ENCODE measurements at places on chromosomes 2 and 18.
A peak's percentile ranks its signal among the peaks of the same experiment; 100 is the strongest.

- no peak for DNase-seq
Measured at GRCh38 chr2:240327566-240327965, 107.9 kb upstream of the GPC1 start.

GRCh38 chr2:241750076-241750840 is 15.8 kb downstream of the D2HGDH start:
- DNase-seq, result no peak

DNA sequence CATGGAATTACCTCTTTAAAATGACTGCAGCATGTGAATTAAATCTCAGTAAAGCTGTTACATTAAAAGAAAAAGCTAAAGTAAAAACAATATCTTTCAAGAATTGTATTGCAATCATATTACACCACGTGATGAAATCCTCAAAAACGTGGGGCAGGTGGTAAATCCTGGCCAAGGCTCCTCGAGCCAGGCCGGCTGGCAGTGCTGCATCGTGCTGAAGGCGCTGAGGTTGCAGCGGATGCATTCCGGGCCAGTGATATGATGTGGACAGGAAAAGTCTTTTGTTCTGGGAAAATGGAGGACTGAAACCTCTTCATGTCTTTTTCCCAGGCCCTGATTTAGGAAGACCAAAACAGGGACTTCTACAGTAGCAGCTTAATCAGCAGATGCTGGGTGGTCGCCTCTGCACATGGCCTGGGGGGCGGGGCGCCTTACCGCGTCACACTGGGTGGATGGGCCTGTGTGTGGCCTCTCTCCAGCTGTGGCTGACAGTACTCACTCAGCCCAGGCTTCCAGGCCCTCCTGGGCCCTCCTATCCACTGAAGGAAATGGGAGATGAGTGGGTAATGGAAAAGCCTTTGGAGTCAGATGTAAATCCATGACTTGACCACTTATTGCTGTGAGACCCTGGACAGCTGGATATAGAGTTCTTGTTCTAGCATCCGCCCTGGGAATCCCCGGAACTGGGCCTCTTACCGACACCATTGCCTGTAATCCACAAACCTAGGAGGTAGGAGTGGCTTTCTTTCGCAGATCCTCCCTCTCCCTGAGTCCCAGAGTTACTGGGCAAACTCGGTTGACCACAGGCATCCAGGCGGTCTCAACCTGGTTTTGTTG is 45.1 kb downstream of the PROC start:
- DNase-seq, result no peak

DNA sequence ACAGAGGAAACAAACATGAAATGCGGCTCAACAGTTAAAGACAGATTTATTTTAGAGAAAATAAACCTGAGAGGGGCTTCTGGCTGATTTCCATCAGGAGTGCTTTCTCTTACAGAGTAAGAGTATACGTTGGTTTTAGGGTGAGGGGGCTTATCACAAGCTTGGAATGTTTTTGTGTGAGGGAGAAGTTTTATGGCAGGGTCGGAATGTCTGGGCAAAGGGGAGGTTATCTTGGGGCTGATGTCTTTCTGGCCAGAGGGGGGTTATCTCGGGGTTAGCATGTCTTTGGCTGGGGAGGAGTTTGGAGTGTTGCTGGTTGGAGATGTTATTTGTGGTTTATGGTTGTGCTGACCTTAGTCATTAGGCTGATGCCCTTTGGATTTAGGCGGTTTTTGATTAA is 22.1 kb downstream of the PTRHD1 start:
- no peak for DNase-seq

DNA sequence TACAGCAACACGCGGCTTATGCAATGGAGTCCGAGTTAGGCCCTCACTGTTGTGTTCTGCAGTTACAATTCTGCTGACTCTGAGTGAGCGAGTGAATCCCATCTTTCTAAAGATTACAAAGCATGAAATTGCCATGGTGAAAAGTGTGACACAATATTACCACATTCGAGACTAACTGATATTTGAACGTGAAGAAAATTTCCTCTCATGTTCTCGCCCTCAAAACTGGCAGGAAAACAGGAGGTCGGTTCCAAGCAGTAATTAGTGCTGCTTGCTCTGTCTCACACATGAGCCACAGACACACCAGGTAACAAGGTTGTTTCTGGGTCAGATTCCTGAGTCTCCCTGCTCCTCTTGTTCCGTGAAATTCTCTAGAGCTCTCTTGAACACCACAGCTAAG is 93.7 kb upstream of the RIOK3 start:
- DNase-seq, result no peak

DNA sequence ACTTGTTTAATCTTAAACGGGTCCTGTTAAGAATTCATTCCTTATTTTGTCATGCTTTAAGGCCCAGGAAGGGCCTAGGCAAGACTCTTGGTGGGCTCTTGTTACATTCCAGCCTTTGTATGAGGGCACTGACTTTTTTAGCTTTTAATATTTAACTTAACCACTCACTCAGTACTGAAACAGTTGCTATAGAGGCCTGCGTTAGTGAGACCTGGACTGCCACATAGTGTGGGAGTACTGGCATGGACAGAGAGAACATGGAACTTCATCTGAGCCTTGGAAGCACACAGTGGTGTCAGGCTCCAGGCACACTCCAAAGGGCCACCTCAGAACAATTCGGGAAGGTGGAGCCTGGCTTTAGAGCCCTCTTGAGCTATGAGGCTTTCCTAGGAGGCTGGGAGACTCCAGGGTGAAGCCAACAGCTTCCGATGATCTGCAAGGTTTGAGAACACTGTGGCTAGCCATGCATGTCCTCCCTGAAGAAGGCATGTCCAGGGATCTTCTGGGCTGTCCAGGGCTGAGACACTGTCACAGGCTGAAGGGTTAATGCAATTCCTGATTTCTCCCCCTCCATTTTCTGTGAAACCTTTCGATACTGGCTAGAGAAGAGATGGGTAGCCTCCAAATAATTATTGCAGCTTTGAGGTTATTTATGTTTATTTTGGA is 155.4 kb upstream of the ACAA2 start:
- DNase-seq, result no peak

- no peak for DNase-seq
Measured at GRCh38 chr2:160555420-160556071, 61.9 kb upstream of the RBMS1 start.

DNA sequence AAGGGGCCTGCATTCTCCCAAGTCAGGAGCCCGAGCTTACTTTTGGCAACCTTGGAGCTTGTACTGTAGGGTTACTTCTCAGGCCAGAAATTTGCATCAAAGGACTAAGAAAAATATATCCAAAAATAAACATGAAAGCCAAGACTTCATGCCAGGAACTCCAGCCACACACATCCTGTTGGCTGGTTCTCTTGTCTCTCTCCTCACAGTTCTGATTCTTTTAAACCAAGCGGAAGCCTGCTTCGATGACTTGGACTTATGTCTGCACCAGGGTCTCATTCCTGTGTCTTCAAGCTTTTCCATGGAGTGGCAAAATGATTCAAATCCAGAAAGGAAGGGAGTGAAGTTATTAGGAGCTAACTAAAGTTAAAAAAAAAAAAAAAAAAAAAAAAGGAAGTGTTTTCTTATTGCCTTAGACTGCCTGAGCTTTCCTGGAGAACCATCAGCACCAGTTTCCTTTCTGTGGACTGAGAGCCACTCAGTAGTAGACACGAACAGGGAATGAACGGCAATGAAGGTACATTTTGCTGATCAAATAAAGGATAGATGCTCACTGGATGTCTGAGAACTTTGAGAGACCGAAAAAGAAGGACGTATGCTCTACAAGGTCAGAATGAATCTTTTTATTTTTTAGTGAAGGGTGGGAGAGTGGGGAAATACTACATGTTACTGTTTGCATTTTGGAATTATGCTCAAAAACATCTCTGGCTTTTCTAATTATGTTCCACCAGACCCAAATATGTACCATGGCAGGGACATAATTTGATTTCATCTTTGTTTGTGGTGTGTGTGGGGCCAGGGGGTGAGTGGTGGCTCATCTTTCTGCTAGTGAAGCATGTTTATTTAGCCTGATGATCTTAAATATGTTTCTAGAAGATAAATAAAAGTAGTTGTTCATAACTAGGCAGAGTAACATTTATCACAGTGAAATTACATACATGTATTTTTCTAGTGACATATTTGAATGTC is 86.0 kb downstream of the RAPGEF4 start:
- no peak for DNase-seq

GRCh38 chr18:63137999-63138435 is 181.6 kb downstream of the BCL2 start:
- peak; percentile 65 for DNase-seq

GRCh38 chr18:79939096-79939495 is 12.4 kb downstream of the SLC66A2 start:
- no peak for DNase-seq

DNA sequence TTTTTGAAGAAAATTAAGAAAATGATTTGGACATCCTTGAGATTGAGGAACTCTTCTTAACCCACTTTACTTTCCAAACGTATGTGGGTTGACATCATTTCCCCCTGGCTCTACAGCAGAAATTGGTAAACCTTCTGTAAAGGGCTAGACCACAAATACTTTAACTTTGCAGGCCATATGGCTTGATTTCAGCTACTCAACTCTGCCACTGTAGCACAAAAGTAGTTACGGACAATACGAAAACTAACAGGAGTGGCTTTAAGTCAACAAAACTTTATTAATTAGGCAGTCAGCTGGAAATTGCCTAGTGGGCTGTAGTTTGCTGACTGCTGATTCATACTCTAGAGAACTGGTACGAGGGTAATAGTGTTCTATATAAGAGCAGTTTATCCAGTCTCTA is 83.2 kb upstream of the DTNB start:
- DNase-seq, result no peak

DNA sequence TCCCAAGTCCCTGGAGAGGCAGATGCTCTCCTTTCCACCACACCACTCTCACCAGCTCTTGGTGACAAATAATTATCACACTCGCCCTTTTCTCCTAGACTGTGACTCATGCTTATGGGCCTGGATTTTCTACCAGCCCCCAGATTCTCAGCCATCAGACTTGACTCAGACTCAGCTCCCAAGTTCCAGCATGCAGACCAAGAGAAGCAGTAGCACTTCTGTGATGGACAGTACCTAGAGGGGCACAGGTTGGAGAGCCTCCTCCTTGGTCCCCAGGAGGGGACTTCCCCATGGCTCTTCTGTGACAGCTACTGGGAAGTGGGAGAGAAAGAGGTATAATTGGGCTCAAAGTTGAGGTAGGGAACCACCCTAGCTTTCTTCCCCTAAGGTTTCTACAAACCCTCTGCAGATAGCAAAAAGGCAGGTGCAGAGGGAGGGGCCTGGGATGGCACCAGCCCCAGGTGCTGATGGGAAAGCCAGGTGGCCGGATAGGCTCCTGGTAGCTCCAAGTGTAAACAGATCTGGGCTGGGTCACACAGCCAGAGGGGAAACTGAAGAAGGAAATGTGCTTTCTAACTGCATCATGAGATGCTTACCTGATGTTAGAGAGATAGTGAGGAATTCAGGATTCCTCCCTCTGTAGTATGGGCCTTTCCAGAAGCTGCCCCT is 4.1 kb downstream of the TCF23 start:
- no peak for DNase-seq

GRCh38 chr2:232532419-232532818 is 6.5 kb downstream of the CHRND start:
- DNase-seq, result no peak

- DNase-seq, result no peak
Measured at GRCh38 chr18:67634631-67635338, 118.3 kb upstream of the DSEL start.

DNA sequence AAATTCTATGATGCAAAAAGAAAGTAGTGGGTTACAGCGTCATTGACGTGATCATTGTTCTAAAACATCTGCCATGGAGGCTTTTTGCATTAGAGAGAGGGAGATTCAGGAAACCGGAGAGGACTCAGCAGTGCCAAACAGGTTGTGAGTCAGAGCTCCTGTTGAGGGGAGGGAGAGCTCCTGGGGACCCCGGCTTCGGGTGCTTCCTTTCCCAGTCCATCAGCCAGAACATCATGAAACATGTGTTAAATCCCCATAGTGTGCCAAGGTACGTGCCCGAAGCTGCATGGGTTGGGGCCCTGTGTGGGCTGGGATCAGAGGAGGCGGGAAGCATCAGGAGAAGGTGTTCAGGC is 791 bp upstream of the CYRIA start:
- DNase-seq, result no peak

GRCh38 chr2:5723791-5724735 is 31.9 kb downstream of the SOX11 start:
- DNase-seq, result no peak

DNA sequence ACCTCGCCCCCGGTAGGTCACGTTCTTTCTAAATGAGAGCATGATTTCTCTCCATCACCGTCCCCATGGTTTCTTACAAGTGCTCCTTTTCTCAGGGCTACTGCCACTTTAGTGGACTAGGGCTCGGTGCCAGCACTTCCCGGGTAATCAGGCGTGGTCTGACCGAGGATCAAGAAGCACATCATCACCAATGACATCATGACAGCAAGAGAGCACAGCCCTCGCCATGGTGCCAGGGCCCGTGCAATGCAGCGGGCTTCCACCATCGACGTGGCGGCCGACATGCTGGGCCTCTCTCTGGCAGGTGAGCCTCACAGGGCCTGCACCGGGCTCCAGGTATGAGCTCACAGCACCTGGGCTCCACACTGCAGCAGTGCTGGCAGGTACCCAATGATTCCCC is 75.2 kb downstream of the INPP4A start:
- no peak for DNase-seq

- no peak for DNase-seq
Measured at GRCh38 chr2:188380280-188380679, 88.6 kb downstream of the GULP1 start.

DNA sequence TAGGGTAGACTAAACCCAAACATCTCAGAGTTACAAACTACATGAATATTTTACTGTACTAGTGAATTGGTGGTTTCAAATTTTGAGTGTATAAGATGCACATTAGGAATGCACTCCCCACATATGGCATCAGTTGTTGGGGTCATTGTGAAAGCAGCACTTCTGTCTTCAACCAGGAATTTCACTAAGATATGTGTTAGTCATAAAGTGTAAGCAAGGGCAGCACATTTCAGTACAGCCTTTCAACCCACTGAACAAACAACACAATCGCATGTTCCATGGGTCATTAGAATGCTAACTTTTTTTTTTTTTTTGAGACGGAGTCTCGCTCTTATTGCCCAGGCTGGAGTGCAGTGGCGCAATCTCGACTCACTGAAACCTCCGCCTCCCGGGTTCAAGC is 164.1 kb upstream of the MAP2 start:
- DNase-seq, result no peak

DNA sequence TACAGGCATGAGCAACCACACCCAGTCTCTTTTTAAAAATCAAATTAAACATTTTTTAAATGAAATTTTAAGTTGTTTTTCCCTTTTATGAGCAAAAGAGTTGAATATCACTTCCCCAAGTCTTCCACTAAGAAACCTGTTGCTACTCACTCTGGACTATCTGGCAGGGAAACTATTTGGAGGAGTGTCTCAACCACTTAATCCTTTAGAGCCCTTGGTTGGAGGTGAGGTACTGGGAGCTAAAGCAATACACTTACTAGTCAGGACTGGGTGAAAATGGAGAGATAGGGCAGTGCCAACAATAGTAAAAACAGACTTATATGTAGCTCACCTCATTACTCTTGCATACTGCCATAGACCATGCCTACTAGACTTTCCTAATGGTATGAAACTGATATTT is 135.5 kb downstream of the RND3 start:
- no peak for DNase-seq

GRCh38 chr2:56713161-56713676 is 529.4 kb downstream of the CCDC85A start:
- DNase-seq, result no peak

GRCh38 chr18:66724664-66725356 is 120.9 kb upstream of the CDH19 start:
- no peak for DNase-seq

- no peak for DNase-seq
Measured at GRCh38 chr2:111679202-111679601, 204.8 kb downstream of the ANAPC1 start.
